Ascending aorta (tissue), 2 donors: ENCODE measurements at places on chromosomes 5 and 9.

DNA sequence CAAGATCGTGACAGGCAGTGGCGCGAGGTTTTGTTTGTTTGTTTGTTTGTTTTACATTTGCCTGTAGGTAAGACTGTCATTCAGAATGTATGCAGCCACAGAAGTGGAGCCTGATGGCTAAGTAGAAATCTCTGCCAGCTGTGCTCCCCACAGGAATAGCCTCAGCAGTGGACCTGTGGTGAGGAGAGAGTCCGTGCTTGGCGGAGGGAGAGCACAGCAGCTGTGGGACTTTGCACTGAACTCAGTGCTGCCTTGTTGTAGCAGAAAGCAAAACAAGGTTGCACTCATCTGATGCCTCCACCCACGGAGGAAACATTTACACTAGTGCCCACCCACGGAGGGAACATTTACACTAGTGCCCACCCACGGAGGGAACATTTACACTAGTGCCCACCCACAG, 4.4 kb upstream of the ZNF782 start:
- no peak for DNase-seq

- no peak for DNase-seq
These were observed 50.2 kb upstream of the UBAC1 start for GRCh38 chr9:136011376-136011702.

GRCh38 chr5:77644371-77645157, 6.1 kb upstream of the OTP start:
- DNase-seq = no peak

DNA sequence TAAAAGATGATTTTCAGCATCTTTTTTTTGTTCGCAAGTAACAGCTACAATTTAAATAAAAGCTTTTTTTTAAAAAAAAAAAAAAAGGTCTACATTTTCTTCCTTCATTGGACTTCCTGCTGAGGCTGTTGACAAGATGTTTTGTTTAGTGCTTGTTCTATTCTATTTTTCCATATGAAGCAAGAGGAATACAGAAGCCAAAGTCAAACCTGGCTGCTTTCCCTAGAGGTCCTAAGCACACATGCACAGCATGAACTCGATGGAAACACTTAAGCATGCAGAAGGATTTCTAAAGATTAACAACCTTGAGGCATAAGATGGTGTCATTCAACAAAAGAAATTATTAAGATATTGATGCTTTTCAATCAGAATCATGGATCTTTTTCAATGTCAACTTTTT, 105.1 kb downstream of the ADCY2 start:
- no peak for DNase-seq

DNA sequence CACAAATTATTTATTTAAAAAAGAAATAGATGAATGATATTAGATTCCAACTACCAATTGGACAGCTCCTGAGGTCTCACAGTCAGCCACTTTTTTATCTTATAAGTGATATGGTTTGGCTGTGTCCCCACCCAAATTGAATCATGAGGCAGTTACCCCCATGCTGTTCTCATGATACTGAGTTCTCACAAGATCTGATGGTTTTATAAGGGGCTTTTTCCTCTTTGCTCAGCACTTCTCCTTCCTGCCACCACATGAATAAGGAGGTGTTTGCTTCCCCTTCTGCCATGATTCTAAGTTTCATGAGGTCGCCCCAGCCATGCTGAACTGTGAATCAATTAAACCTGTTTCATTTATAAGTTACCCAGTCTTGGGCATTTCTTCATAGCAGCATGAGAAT, 12.9 kb downstream of the NLN start:
- DNase-seq = no peak

- DNase-seq = no peak
These were observed 106.3 kb upstream of the GPBP1 start for GRCh38 chr5:57067597-57067924.

DNA sequence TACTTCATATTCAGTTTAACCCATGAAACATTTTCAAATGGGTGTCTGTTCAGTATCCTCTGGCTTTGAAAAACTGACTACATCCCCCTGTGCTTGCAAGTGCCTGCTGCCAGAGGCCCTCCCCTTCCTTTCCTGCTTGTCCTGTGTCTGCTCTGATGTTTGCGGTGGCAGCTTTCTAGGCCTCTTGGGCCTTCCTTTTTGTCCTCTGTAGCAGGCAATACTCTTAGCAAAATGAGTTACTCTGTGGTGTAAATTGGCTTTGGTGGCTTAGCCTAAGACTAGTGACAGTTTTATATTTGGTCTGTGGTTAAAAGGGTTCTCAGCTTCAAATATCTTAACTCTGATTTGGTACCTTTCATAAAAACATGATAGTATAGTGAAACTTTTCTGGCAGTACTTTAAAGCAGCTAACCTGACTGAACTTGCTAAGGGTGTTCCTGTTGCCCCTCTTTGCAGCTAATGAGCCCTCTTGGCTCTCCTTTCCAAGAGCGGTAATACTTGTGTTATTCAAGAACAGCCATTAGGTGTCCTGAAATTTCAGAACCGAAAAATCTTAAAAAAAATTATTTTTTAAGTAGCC, 76.6 kb downstream of the GOLM1 start:
- no peak for DNase-seq

GRCh38 chr5:89597878-89598277, 714.9 kb upstream of the MEF2C start:
- DNase-seq = no peak

GRCh38 chr5:67146574-67146973, 50.0 kb downstream of the CD180 start:
- no peak for DNase-seq

DNA sequence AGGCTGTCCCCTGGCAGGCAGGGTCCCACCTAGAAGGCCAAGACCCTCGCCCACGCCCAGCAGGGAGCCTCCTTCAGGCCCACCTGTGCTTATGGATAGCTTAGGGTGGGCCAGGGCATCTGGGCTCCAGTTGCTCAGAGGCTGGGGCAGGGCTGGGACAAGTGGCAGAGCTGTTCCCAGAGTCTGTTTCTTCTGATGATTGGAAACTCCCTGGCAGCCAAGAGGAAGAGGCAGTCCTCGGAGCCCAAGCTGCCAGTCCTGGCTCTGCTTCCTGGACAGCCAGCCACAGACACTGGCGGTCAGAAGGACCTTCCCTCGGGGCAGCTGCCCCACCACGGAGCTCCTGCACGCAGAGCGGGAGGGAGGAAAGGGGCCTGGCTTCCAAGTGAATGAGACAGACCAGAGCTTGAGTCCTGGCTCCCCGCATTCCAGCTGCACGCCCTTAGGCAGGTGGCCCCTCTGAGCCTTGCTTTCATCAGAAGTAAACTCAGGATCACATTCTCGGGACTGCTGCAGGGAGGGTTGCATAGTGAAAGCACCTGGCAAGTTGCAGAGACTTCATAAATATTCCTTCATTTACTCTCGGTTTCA, 37.9 kb upstream of the GABRP start:
- no peak for DNase-seq

- DNase-seq = no peak
These were observed 6.9 kb upstream of the ATP6V1G1 start for GRCh38 chr9:114580609-114581193.

- no peak for DNase-seq
These were observed 213.7 kb downstream of the TMEM38B start for GRCh38 chr9:105908069-105908468.

DNA sequence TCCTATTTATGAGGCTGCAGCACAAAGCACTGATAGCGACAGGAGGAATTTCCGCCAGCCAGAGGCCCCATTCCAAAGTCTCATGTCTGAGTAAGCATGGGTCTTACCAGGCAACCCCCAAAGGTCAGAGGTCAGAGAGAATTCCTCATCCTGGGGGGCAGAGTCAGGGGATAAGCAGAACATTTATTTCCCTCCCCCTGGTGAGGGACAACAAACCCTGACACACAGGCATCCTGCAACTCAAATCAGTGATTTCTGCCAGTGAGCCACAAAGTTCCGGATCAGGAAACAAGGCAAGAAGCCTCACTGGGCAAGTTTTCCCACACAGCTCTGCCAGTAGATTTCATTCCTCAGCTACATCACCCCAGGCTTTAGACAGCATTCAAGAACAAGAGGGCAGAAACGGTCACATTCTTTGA, 37.0 kb downstream of the ADAMTS12 start:
- no peak for DNase-seq

- DNase-seq = no peak
These were observed 830 bp downstream of the S100Z start for GRCh38 chr5:76850543-76851145.

- DNase-seq = no peak
These were observed 22.4 kb downstream of the CXXC5 start for GRCh38 chr5:139670369-139671095.

GRCh38 chr5:137320056-137321045, 178.8 kb downstream of the SPOCK1 start:
- no peak for DNase-seq

DNA sequence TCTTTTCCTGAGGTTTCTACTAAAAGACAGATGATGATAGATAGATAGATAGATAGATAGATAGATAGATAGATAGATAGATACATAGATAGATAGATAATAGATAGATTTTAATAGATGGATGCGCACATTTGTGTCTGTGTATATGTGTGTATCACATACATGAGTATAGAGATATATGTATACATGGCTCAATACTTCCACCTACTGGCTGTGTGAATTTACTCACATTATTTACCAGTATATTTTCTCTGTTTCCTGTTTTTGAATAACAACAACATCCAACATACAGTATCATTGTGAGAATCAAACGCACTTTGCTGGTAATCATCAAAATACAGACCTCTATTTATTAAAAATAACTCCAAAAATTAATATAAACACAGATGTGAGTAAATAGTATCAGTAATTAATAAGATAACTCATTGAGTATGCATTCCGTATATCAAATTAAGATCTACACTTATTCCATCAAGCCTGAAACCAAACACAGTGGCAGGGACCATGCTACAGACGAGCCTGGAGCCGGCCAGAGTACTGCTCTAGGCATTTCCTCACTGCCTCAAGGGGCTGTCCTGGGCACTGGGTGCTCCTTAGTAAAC, 338.0 kb downstream of the SEMA5A start:
- DNase-seq = no peak

- no peak for DNase-seq
These were observed 32.9 kb downstream of the SCAI start for GRCh38 chr9:125110464-125110863.

- peak; percentile 68 for DNase-seq
These were observed 42.1 kb upstream of the GPR21 start for GRCh38 chr9:122991370-122991830.

DNA sequence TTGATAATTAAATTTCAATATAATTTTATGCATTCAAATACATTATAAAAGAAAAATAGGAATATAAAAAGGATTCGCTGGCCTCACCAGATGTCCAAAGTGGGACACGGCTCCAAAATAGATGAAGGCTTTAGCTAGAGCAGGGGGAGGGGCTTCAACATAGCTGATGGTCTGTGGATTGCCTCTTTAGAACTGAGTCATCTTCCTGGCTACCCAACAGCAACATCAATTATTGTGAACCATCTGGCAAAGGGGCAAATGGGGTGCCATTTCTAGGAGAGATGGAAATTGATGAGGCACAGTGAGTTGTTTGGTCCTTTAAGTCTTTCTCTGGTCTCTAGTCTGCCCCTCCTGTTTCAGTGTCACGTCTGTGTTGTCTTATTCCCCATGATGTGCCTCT, 44.2 kb upstream of the CD180 start:
- DNase-seq = no peak

DNA sequence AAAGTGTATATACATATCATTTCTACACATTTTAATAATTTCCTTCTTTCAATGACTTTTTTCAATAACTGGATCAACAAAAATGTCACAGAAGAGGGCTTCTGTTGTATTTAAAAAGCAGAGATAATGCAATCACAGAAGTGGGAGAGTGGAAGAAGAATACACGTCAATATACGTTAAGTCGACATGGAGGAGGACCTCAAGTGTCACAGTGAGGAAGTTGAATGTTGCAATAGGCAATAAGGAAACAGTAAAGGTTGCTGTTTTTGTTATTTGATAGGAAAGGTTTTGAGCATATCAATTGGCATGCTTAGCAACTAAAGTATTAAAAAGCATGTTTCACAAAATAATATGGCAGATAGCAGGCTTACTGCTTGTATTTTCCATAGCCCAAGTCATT, 184.0 kb upstream of the NR4A3 start:
- DNase-seq = no peak

DNA sequence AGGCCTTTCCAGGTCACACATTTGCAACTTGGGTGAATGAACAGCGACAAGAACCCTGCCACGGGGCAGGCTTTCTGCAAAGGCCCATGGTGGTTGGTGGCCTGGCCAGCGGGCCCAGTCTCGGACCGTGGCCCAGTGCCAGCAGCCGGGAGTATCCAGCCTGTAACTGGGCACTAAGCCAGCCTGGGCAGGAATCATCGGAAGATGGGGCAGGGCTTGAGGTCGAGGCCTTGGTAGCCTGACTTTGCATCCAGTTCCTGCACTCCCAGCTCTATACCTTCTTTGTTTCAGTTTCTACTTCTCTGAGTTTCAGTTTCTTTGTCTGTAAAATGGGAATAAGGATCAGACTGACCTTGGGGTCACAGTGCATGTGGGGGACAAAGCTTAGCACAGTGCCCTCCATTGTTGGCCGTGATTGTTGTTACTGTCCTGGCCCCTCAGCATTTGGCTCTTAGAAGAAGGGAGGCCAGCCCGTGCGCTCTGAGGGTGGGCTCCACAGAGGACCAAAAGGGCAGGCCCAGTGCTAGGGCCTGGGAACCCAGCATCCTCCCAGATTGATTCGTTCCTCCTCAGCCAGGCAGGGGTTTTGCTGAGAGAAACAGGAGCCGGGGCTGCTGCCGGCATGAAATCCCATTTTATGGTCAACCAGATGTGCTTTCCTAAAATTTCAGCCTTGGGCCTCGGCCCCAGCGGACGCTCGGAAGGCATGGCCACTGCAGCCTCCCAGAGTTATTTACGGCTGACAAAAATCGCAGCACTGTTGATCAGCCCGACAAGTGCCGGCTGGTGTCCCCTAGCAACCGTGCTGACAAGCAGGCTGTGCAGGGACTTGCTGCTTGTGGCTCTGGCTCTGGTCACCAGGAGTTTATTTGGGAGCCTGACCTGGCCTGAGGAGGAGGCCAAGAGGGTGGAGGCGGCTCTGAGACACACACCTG, 43.6 kb downstream of the JADE2 start:
- peak; percentile 86 for DNase-seq

DNA sequence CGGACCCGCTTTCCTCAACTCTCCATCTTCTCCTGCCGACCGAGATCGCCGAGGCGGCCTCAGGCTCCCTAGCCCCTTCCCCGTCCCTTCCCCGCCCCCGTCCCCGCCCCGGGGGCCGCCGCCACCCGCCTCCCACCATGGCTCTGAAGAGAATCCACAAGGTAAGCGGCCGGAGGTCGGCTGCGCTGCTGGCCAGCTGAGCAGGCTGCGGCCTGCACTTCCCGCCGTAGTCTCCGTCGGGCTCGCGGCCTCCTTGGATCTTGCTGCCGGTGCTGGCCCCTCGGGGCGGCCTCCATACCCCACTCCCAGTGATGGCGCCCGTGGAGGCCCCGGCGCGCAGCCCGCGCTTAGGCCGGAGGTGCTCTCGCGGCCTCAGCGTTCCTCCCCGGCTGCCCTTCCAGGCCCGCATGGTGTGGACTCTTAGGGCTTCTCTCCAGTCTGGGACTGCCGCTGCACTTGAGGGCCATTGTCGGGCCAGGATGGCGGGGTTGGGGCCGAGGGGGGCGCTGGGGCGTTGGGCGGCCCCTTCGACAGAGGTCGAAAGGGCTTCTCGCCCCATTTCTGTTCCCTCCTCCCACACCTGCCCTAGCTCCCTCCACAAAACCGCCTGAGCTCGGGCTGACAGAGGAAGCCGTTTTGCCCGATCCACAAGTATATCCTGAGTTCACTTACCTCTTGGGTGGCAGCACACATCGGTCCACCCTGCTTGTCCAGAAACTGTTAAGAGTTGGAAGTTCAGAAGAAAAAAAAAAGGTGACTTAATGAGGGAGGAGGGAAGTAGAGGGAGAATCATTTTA, 714 bp downstream of the UBE2D2 start:
- peak; percentile 75 for DNase-seq
